CD4-positive, alpha-beta T cell treated with Interleukin-10 for 1 hour (primary cell): ENCODE measurements at places on chromosomes 7 and 10.

- DNase-seq: no peak
Measured at GRCh38 chr10:75137533-75138438, 26.3 kb downstream of the SAMD8 start.

DNA sequence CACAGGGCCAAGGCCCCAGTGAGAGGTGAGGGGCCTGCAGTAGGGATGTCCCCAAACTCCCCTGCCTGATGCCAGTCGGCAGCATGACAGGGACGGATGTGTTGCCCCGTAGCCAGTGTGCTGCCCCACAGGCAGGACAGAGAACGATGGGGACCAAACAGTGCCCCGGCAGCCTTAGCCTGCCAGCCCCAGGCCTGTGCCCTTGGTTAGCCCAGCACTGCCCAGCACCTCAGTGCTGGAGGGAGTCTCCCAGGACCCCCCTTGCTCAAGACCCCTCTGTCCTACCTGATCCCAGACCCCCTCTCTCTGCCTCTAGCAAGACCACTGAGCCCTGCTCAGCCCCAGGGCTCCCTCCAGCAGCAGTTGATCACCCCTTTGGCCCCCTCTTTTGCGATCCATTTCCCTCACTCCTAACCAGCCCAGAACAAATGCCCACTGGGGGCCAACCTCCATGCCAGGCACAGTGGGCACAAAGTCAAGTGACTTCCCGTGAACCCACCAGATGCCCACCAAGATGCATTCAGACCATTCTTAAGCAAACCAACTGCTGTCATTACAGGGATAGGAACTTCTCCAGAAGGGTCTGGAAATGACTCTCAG, 34.0 kb downstream of the OAT start:
- DNase-seq: no peak

GRCh38 chr10:33533612-33534011, 199.1 kb upstream of the NRP1 start:
- DNase-seq: no peak

DNA sequence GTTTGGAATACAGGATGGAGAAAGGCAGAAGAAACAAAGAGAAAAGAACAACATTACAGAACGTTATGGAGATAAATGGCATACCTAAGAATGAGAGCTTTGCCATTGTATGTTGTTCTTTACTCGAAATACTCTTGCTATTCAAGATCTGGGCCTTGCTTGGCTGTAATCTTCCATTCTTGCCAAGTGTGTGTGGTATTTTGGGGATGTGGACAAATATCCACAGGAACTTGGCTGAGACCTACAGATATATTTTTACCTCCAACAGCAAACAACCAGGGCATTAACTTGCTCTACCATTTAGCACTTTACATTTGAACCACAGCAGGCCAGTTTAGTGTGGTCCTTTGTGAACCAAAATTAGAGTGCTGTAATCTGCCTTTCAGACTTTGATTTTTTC, 76.3 kb downstream of the DKK1 start:
- no peak for DNase-seq

GRCh38 chr10:21150166-21150565, 253.1 kb upstream of the NEBL start:
- no peak for DNase-seq

DNA sequence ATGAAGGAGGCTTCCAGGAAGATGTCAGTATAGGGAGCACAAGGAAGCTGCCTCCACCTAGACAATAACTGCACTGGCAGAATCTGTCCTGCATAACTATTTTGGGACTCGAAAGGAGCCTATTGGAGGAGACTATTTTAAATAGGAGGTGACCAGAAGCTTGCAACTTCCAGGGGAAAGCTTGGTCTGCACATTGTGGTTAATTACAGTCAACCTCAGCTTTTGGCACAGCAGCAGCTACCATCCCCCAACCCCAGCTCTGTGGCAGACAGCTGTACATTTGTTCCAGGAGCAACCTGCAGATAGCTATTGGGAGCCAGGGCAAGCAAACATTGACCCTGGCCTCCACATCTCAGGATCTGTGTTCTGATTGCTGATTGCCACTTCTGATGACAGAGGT, 46.3 kb upstream of the NANOS1 start:
- DNase-seq: no peak

GRCh38 chr7:155782466-155782865, 29.8 kb downstream of the SHH start:
- DNase-seq: no peak

GRCh38 chr7:11128498-11128897, 154.8 kb downstream of the PHF14 start:
- DNase-seq: no peak

GRCh38 chr7:19939746-19940145, 166.3 kb upstream of the TMEM196 start:
- DNase-seq: no peak

- no peak for DNase-seq
Measured at GRCh38 chr7:134724606-134725005, 54.8 kb upstream of the CALD1 start.

DNA sequence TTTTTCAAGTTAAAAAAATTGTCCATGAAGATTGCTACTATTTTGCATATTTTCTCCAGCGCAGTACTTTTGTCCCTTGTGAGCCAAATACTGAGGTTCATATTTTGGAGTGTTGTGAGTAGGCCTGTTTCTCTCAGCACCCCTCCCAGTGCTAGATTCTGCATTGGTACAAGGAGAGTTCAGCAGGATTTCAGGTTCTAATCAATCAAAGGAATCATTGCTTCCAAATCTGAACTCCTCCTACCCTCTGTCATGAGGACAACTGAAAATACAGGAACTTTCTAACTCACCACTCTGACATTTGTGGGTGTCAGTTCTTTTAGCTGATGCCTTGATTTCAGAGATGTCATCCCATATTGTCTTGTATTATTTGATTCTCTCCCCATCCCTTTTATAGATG, 299.9 kb downstream of the FZD1 start:
- DNase-seq: no peak

- no peak for DNase-seq
Measured at GRCh38 chr7:87920578-87920977, 13.5 kb upstream of the ADAM22 start.

DNA sequence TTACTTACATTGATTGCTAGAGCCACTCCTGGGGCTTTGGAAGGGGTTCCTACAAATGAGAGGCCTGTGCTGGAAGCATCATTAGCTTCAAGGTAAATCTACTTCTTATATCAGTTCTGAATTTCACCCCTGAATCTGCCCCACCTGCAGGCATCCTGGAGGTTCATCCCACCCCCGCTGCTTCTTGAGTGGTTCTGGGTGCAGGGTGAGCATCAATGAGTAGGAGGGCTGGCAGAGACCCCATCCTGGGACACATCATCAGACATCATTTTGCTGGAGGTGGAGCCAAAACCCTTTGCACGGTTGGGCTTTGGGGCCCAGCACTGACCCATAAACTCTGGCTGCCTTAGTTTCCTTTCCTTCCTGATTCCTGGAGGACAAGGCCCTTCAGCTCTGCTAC, 143.7 kb downstream of the PTPN20 start:
- DNase-seq: no peak

GRCh38 chr7:70614237-70615045, 517.5 kb upstream of the GALNT17 start:
- no peak for DNase-seq

GRCh38 chr10:680146-680545, 9.3 kb downstream of the DIP2C start:
- no peak for DNase-seq

DNA sequence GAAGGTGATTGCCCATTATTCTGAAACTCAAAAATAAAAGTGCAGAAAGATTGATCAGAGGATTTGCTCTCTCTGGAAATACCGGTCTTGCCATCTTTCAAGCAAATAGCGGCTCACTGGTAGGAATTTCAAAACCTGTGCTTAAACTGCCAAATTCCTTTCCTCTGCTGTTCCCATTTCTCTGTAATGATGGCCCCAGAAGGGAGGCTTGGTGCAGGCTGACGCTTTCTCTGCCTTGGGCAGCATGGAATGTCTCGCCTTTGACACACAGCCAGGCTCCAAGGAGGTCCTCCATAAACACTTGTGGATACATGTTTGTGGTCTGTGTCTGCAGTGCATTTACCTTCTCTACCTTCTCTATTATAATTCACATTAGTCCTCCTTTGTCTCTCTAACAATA, 146.8 kb downstream of the HIBADH start:
- DNase-seq: no peak

DNA sequence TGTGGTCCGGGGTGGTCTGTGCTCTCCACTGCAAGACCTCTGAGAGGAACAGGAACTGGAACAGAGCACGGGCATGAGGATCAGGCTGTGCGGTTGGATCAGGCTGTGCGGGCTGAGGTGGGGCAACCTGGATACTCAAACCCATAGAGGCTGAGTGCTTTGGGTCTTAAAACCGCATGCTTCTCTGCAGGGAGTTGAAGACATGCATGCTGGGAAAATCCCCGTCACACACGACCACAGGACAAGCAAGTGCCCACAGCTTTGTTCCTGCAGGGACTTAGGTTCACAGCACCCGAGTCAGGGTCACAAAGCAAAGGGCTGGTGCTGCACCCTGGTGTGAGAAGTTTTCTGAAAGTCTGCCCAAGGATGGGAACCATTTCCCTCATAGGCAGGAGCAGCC, 221.2 kb downstream of the ZMYND11 start:
- DNase-seq: peak; percentile 2

- DNase-seq: no peak
Measured at GRCh38 chr7:149720372-149721083, 52.9 kb downstream of the ZNF467 start.

- no peak for DNase-seq
Measured at GRCh38 chr7:39091774-39092173, 114.1 kb downstream of the POU6F2 start.

- no peak for DNase-seq
Measured at GRCh38 chr10:68560943-68561864, 1.1 kb downstream of the TET1 start.

- no peak for DNase-seq
Measured at GRCh38 chr7:92360387-92360786, 86.9 kb upstream of the GATAD1 start.

DNA sequence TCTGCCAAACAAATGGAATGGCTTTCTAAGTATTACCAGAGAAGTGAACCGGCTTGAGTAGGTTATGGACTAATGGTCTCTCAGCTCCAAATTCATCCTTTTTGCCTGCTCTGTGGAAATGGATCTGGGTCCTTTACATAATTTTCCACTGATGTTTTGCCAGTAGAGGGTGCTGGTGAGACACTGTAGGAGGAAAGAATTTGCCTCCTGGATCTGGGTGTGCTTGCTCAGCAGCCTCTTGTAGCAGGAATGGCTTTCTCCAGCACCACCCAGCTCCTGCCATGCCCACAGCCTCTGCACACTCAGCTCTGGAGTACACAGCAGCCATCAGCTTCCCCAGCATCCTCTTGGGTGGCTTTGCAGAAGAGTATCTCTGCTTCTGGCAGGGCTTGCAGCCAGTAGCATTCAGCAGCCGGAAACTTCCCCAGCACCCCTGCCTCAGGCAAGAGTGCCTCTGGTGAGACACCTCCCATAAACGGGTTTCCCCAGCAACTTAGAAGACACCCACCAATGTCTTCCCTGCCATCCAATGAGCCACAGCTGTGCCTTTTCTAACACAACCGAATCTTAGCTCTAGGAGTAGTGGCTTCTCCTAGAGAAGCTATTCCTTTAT, 235.0 kb upstream of the PLPP4 start:
- peak; percentile 1 for DNase-seq

GRCh38 chr7:149873970-149874643, 338 bp downstream of the ATP6V0E2 start:
- DNase-seq: peak; percentile 39

- no peak for DNase-seq
Measured at GRCh38 chr7:75028299-75028698, 45.3 kb downstream of the RCC1L start.

- no peak for DNase-seq
Measured at GRCh38 chr7:74253331-74253730, 868 bp downstream of the RFC2 start.

- DNase-seq: no peak
Measured at GRCh38 chr10:61023053-61023452, 79.1 kb upstream of the RHOBTB1 start.

DNA sequence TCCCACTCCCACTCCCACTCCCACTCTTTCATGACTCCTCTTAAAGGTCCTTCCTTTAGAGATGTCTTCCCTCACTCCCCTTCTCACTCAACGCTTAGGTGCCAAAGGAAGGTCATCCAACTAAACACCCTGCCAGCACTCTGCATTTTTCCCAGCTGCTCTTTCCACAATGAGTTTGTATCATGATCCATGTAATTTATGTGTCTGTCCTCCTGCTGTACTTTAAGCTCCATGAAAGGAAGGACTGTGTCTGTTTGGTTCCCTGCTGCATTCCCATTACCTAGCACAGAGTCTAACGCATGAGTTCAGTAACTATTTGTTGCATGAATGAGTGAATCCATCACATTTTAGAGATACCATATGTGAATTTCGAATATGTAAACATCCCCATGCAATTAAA, 252.7 kb downstream of the KIF20B start:
- DNase-seq: no peak

GRCh38 chr7:158663428-158663741, 41.2 kb downstream of the NCAPG2 start:
- DNase-seq: no peak

- DNase-seq: no peak
Measured at GRCh38 chr7:143415742-143416397, 7.2 kb upstream of the EPHA1 start.

DNA sequence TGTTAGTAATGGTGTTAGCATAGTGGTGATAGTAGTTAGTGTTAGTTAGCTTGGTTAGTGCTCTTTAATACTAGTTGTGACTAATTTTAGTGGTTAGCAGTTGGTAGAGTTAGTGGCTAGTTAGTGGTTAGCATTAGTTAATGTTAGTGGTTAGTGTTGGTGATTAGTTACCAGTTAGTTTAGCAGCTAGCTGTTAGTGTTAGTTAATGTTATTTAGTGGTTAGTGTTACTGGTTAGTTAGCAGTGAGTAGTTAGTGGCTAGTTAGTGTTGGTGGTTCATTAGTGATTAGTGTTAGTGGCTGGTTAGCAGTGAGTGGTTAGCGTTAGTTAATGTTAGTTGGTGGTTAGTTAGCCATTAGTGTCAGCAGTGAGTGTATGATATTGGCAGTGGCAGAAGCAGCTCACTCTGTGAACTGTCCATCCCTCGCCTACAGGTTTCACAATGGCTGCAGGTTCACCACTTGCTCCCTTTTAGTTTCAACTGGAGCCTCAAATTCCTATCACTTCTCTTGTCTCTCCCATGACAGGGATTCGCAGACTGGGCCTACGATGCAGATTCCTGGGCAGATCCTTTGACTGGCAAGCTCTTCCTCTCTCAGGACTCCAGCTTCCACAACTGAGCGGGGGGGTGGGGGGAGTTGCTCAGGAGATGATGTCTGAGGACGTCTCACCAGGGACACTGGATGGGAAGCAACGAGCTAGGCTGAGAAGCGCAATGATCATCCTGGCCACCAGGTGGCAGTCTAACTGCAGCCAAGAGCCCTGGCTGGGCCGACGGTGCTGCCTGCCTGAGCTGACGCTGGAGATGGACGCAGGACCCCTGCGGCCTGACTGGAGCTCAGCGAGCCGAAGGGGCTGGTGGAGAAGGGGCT, 19.5 kb downstream of the GHRHR start:
- DNase-seq: peak; percentile 68

GRCh38 chr7:92205987-92206386, 27.0 kb upstream of the LRRD1 start:
- no peak for DNase-seq
